Stimulated activated CD4-positive, alpha-beta T cell treated with anti-CD3 and anti-CD28 coated beads, Interleukin-12 subunit alpha, Interleukin-12 subunit beta, amount 100 ng/mL, for 4 hours (primary cell): ENCODE measurements at places on chromosomes 4 and X.

DNA sequence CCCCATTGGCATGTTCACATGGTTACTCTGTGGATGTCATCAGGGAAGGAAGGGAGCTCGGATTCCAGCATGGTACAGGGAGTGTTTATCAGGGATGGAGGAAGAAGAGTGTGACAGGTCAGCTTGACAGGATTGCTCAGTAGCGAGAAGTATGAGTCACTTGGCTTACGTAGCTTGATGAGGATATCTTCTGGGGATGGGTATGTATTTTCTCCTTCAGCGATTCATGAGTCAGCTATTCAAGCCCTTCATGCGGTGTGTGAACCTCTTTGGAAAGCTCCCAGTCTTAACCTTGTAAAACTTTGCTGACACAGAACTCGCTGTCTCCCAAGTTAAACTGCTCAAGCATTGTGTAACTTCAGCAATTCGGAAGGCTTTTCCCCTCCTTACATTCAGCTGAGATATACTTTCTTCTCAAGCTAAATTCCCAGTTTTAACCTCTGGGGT, 275.4 kb downstream of the ARHGAP10 start:
- DNase-seq = no peak

DNA sequence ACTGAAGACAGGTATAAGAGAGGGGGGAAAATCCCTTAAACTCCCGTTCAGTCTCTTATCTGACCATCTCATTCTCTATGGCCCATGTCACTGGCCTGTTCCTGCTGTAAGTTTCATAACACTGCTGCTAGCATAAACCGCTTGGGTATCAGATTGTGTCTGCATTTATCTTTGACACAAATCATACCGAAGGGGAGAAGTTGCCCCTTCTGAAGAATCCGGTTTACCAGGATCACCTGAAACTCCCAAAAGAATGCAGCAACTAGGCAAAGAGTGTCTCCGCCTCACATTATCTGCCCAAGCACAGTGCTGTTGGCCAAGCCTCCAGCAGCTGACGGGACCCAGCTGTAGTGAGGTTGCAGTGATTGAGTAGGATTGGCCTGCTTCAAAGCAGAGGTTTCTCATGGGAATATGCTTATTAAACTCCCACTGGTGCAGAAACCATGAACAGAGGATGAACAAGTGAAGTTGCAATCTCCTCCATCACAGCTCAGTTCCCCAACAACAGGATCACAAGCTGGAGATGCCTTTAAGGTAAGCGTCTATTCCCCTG, 71.3 kb upstream of the PUDP start:
- no peak for DNase-seq

DNA sequence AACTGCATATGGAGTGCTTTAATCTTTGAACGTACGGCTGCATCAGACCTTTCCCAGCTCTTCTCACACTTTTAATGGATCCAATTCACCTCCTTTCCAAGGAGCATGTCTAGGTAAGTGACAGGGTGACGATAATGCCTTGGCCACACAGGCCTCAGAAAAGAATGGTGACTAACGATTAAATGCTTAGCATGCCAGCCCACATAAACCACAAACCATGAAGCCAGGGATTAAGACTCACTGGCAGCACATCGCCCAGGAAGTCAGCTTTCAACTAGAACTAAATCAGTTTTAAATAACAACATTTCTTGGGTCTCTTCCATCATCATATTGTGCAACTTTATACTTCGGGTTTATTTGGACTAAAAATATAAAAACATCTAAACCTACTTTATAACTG, 28.7 kb downstream of the INPP4B start:
- DNase-seq = no peak

- no peak for DNase-seq
Measured at GRCh38 chrX:75638332-75638731, 115.5 kb upstream of the ZDHHC15 start.

- no peak for DNase-seq
Measured at GRCh38 chrX:30212172-30212571, 3.2 kb upstream of the MAGEB2 start.
